CD4-positive, alpha-beta T cell treated with Interleukin-17A for 4 hours (primary cell): ENCODE measurements at places on chromosomes 2 and 18.

DNA sequence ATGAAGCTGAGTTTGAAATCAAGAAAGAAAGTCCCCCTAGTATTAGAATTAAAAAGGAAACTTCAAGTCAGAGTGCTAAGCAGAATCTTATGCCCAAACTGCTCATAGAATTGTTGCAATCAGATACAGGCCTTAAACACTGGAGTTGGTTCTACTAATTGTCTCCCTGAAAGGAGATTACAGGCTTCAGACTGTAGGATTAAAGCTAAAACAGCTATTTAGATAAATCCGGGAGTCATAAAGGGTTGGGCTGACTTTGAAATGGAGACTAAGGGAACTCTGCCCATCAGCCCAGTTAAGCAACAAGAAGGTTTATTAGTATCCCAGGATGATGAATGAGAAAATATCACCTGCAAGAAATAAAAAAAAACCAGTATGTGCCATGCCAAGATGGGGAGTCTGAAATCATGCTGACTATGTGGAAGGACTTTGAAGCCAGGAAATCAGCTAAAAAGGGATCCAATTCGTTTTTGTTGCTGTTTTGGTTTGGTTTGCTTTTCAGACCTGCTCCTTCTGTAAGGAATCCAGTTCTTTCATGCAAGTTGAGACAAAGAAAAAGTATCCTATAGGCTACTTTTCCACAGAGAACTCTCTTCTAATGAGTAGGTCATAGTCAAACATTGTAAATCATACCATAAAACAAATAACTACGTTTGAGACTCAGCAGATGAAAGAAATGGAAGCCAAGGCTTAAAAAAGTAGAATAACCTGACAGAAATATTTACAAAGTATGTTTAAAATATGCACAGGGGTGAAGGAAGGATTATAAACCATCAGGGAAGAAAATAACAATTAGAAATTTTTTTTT, 37.6 kb upstream of the MSTN start:
- DNase-seq, result no peak

DNA sequence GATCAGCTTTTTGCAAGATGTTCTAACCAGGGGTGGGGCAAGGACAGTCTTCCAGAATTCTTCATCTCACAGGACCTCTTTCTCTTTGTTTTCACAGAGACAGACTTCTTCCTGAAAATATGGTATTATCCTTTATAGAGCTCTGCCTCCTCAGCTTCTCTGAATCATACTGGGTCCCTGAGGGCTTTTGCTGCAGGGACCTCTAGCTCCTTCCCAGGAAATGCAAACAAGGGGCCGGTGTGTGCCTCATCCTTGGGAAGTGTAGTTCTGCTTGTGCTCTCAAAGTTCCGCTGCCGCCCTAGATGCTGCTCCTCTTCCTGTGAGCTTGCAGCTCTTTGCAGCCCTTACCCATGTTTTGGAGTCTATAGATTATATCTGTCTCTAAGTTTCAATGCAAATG, 99.5 kb upstream of the NPAS2 start:
- DNase-seq, result no peak

- no peak for DNase-seq
These were observed 1.2 kb downstream of the CBLN2 start for GRCh38 chr18:72542984-72543356.

DNA sequence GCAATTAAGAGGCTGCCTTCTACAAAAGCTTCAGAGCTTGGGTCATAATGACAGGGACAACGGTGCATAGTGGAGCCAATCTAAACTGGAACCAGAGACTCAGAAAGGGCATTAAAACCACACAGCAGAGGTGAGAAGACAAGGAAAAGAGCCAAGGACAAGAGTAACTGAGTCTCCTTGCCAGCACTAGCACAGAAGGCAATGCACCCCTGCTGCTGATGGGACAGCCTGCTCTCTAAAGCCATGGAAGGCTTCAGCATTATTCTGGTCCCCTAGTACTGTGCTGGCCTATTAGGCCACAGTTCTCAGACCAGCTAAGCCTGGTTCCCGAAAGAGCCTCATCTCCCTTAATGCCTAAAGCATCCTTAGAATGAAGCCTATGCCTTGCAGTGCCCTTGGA, 15.5 kb downstream of the MYO5B start:
- DNase-seq, result no peak

GRCh38 chr2:120740375-120740764, 4.7 kb downstream of the GLI2 start:
- DNase-seq, result no peak

GRCh38 chr2:58638256-58638805, 397.2 kb upstream of the FANCL start:
- no peak for DNase-seq

GRCh38 chr2:39837856-39838453, 58.9 kb upstream of the THUMPD2 start:
- no peak for DNase-seq

DNA sequence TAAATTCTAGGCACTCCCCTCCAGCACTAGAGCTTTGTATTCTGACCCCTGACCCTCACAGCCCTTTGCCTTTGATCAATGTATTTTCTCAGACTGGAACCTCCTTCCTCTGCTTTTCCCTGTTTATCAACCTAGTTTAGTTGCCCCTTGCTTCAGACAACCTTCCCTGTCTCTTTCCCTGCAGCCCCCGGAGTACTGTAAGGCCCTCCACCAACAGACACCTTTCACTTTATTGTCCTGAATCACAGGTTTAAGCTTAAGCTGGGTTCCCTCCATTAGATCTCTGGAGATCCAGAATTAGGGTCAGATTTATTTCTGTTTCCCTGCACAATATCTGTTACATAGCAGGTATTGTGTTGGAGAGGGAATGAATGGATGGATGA, 140.2 kb downstream of the DDX1 start:
- DNase-seq, result no peak

- no peak for DNase-seq
These were observed 89.6 kb downstream of the GBX2 start for GRCh38 chr2:236078297-236079255.

- no peak for DNase-seq
These were observed 37.0 kb downstream of the DAW1 start for GRCh38 chr2:227908266-227909054.
